Memory B cell (primary cell): ENCODE measurements at places on chromosomes 2 and 18.

DNA sequence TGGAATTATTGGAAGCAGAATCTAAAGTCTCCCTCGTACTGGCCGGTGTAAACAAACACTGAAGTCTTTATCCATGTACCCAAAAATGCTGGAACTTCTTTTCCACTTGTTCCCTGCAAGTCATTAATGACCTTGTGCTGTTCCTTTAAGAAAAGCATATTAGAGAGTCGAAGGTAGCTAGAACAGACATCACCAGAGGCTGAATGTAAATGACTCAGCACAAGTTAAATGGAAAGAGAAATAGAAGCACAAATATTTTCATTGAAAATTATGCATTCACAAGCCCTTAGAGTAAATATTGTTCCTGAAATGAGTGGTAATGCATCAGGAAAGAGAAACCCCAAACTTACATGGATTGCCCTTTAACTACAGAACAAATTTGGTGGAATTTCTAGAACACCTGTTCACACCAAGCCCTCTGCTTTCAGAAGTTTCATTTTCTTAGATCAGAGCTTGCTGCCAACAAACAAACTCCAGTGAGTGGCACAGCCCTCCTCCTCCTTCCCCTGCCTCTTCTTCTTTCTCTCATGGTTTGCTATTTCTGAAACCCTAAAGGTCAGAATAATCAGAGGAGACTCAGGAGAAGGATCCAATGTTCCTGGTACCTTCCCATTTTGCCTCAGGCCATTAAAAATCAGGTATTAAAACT, 264.3 kb downstream of the TXNL1 start:
- H3K4me1 ChIP-seq: peaks cover 2% of the 10 kb centered on the region
- H3K4me3 ChIP-seq: no peak overlapping the region
- no peak for DNase-seq
- H3K27ac ChIP-seq: no peak overlapping the region

GRCh38 chr2:224650815-224651439, 65.2 kb downstream of the CCDC195 start:
- DNase-seq: no peak
- no peaks in the 10 kb centered on the region for H3K36me3 ChIP-seq
- H3K27me3 ChIP-seq: no peaks in the 10 kb centered on the region
- H3K4me3 ChIP-seq: peak overlapping the region; percentile 29

DNA sequence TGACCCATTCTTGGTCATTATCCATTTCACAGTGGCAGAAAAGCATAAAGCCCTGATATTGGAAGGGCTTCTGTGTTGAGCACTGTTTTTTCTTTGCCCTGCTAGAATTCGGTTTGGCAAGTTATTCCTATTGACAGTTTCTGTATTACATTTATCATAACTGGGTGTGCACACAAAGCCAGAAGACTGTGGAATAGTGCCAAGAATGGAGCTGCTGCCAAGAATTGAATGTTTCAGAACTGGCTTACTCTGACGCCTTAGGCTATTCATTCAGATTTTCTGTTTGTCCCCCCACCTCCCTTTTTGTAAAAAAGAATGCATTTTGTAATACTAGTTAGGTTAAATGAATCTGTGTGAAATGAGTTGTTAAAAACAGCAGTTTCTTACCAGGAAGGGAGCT, 12.7 kb downstream of the KDM3A start:
- peaks cover 2% of the 10 kb centered on the region for H3K4me1 ChIP-seq
- peaks cover 48% of the 10 kb centered on the region for H3K36me3 ChIP-seq
- H3K4me3 ChIP-seq: no peak overlapping the region
- no peak overlapping the region for H3K27ac ChIP-seq
- no peaks in the 10 kb centered on the region for H3K27me3 ChIP-seq
- no peak for DNase-seq

- no peak overlapping the region for H3K4me3 ChIP-seq
- peaks cover 2% of the 10 kb centered on the region for H3K27me3 ChIP-seq
- DNase-seq: no peak
- H3K27ac ChIP-seq: no peak overlapping the region
- H3K4me1 ChIP-seq: peaks cover 8% of the 10 kb centered on the region
These were observed 179.9 kb upstream of the HS6ST1 start for GRCh38 chr2:128498589-128498988.

GRCh38 chr2:218187296-218188015, 20.7 kb upstream of the CXCR1 start:
- H3K27me3 ChIP-seq: peaks cover 2% of the 10 kb centered on the region
- DNase-seq: no peak
- H3K4me3 ChIP-seq: no peak overlapping the region
- H3K27ac ChIP-seq: no peak overlapping the region
- no peaks in the 10 kb centered on the region for H3K36me3 ChIP-seq

DNA sequence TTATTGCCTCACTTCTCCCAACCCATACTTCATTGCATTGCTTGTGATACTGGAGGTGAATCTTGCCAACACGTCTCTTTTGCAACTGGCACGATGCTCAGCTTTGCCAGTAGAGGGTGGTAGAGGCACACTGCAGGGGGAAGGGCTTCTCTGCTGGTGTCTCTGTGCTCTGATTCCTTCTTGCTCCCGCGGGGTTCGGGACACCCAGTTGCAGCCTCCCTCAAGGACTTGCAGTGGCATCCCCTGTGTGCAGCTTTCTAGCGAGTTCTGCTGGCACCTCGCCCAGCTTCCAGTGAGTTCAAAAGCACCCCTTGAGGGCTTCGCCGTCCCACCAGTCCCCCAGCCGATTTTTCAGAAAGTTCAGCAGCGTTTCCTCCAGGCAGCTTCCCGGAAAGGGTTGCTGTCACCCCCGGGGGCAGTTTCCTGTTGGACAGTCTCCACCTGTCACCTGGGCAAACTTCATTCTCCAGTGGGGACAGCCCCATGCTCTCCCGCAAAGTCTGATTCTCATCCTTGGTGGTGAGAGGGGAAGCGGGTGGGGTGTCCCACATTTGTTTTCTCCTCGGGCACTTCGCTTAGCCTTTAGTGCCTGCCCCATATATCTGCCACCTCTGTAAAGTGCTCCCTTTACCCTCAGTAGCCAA, 35.4 kb upstream of the EN1 start:
- H3K27ac ChIP-seq: no peak overlapping the region
- H3K4me3 ChIP-seq: peak overlapping the region; percentile 75
- peak; percentile 60 for DNase-seq
- no peaks in the 10 kb centered on the region for H3K4me1 ChIP-seq
- H3K27me3 ChIP-seq: peaks cover 11% of the 10 kb centered on the region

- no peaks in the 10 kb centered on the region for H3K4me1 ChIP-seq
- H3K27me3 ChIP-seq: peaks cover 8% of the 10 kb centered on the region
- H3K27ac ChIP-seq: no peak overlapping the region
- no peak for DNase-seq
- no peak overlapping the region for H3K4me3 ChIP-seq
These were observed 101.9 kb downstream of the ACOXL start for GRCh38 chr2:110834134-110834827.

DNA sequence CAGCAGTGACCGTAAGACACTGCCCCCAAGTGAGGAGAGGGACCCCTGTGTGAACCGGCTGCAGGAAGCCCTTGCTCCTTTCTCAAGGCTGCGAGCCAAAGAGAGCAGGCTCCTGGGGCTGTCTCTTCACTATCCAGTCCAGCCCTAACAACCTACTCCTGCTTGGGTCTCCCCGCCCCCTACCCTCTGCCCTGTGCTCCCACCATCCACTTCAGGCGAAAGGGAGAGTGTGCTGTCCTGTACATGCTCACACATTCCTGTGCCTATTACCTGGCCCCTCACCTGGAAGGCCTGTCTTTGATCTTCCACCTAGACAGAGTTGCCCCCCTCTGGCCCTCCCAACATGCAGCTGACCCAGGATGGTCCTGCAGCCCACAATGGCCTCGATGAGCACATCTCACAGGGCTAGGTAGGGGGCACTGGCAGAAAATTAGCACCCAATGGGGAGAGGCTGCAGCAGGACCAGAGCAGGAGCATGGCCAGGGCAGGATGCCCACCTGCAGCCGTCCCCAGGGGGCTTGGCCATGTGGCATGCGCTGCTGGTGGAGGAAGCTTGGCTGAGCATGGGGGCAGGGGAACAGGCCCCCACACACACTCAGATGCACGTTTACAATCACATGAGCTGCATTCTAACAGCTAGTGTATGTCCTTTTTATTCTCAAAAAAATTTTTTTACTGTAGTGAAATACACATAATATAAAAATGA, 93.5 kb downstream of the POLR1A start:
- peaks cover 3% of the 10 kb centered on the region for H3K36me3 ChIP-seq
- H3K4me3 ChIP-seq: no peak overlapping the region
- no peaks in the 10 kb centered on the region for H3K27me3 ChIP-seq
- DNase-seq: no peak
- peaks cover 32% of the 10 kb centered on the region for H3K4me1 ChIP-seq

- peaks cover 6% of the 10 kb centered on the region for H3K27me3 ChIP-seq
- no peak overlapping the region for H3K27ac ChIP-seq
- H3K4me1 ChIP-seq: no peaks in the 10 kb centered on the region
- no peak for DNase-seq
These were observed 38.3 kb downstream of the TMEM17 start for GRCh38 chr2:62467475-62468321.

GRCh38 chr2:127551221-127551930, 15.9 kb downstream of the MYO7B start:
- H3K36me3 ChIP-seq: peaks cover 3% of the 10 kb centered on the region
- H3K4me1 ChIP-seq: peaks cover 4% of the 10 kb centered on the region

DNA sequence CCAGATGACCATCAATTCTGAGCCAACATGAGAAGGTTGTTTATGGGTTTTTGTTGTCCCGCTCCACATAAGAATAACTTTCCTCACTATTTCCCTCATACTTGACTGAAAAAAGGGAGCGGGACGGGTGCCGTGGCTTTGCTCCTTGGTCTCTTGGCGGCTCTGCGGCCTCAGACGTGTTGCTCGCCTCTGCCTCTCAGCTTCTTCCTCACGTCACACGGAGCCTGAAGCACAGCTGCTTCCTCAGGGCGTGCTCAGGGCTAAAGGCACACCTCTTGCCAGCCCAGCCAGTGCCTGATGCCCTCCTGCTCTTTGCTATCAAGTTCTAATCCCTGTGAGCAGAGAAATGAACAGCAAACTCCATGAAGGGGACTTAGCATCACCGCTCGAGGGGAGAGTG, 17.9 kb upstream of the ID2 start:
- DNase-seq: no peak
- H3K27ac ChIP-seq: no peak overlapping the region
- peaks cover 20% of the 10 kb centered on the region for H3K27me3 ChIP-seq
- peaks cover 2% of the 10 kb centered on the region for H3K4me1 ChIP-seq
- H3K36me3 ChIP-seq: no peaks in the 10 kb centered on the region

DNA sequence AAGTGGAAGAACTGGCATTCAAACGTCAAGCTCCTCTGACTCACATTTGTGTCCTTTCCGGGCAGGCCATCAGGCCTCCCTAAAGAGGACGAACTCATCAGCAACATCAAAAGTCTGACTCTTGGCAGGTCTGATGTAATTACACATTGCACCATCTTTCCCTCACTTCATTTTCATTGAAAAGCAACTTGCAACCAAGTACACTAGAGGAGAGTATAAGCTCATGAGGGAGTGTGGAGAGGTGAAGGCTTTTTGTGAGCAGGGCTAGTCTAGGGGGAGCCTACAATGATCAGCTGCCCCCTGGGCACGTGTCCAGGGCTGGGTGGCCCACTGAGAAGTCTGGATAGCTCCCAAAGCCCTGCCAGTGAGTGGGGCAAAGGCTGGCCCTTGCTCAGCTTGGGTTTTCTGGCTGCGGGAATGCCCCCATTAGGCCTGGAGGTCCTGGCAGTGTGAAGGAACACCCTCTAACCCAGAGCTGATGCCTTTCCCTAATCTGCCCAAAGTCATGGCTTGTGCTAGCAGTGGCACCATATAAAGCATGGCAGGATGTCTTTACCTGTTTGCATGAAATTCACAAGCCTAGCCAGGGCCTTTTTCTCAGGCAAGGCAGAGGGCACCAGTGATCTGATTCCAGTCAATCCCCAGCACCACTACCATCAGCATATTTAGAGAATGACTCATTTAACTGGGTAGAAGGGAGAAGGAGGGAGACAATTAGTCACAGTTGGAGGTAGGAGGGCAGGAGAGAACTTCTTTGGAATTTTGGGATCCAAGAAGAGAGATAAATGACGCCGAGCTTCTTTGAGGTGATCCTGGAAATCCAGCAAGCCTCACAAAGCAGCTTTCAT, 8.5 kb upstream of the DAW1 start:
- no peaks in the 10 kb centered on the region for H3K4me1 ChIP-seq
- no peak for DNase-seq
- no peak overlapping the region for H3K27ac ChIP-seq
- no peak overlapping the region for H3K4me3 ChIP-seq

DNA sequence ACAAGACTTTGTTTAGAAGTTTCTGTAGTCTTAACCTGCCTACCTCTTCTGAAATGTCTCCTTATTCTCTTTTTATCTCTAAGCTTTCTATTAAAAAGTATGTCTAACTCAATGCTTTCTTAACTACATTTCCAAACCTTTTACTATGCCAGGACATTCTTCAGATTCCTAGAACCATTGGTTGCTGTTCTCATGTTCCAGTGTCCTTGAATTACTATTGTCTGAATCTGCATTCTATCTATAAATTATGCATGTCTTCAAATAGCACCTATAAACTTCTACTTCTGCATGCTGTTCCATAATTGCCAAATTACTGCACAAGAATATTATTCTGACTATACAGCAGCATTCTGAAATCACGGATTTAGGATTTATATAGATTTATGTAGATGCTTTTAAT, 166.0 kb upstream of the VWC2L start:
- DNase-seq: no peak
- H3K36me3 ChIP-seq: no peaks in the 10 kb centered on the region
- H3K27ac ChIP-seq: no peak overlapping the region
- no peaks in the 10 kb centered on the region for H3K27me3 ChIP-seq

DNA sequence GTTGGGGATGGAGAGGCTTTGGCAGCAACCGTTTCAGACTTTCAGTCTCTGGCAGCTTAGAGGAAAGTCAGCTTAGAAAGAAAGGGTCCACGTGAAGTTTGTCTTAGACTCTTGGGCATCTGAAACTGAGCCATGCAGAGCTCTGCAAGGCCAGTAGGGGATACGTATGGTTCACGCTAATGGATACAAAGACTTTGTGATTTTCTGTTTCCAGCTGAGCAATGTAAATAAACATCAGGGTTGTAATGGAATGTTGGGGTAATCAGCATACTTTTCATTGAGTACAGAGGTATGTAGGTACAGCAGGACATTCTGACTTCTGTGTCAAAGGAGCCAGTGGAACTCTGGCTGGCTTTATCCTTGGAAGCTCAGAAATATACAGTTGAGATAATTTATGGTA, 31.0 kb downstream of the RALB start:
- H3K4me1 ChIP-seq: peaks cover 16% of the 10 kb centered on the region
- no peaks in the 10 kb centered on the region for H3K27me3 ChIP-seq
- peaks cover 36% of the 10 kb centered on the region for H3K36me3 ChIP-seq
- peak overlapping the region; percentile 20 for H3K27ac ChIP-seq
- no peak for DNase-seq
- no peak overlapping the region for H3K4me3 ChIP-seq

- no peak for DNase-seq
- H3K27me3 ChIP-seq: peaks cover 14% of the 10 kb centered on the region
- no peak overlapping the region for H3K27ac ChIP-seq
- H3K4me1 ChIP-seq: no peaks in the 10 kb centered on the region
These were observed 27.0 kb downstream of the NTSR2 start for GRCh38 chr2:11642972-11643371.

- no peaks in the 10 kb centered on the region for H3K36me3 ChIP-seq
- H3K27ac ChIP-seq: no peak overlapping the region
- no peaks in the 10 kb centered on the region for H3K4me1 ChIP-seq
- H3K4me3 ChIP-seq: no peak overlapping the region
These were observed 203.9 kb upstream of the PIK3C3 start for GRCh38 chr18:41751161-41751560.

GRCh38 chr2:207600231-207600630, 25.0 kb downstream of the METTL21A start:
- H3K4me1 ChIP-seq: peaks cover 18% of the 10 kb centered on the region
- peak overlapping the region; percentile 45 for H3K27ac ChIP-seq
- no peaks in the 10 kb centered on the region for H3K27me3 ChIP-seq
- no peak for DNase-seq

GRCh38 chr2:237470914-237471313, 16.1 kb upstream of the MLPH start:
- H3K4me1 ChIP-seq: peaks cover 5% of the 10 kb centered on the region
- no peak overlapping the region for H3K4me3 ChIP-seq
- peaks cover 5% of the 10 kb centered on the region for H3K27me3 ChIP-seq
- H3K27ac ChIP-seq: no peak overlapping the region
